ENCODE measurements at places on chromosomes 6 and 20.

DNA sequence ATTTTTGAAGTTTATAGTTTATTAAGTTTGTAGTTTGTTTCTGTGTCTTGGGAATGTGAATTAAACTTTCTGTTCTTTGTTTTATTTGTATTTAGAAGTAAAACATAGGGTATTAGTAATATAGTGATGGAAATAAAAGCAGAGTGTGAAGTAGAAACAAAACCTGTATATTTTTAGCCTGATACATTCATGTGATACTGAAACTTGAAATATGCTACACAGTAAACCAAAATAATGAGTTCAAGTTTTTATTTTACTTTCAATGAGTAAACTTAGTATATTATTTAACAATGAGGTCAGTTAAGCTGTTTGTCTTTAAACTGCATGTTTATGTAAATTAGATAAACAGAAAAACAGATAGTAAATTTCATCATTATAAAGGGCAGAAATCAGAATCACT, 1592.6 kb downstream of the GRIK2 start:
- DNase-seq, result no peak

GRCh38 chr6:159533016-159533415, 160.0 kb downstream of the SOD2 start:
- no peak for DNase-seq

GRCh38 chr20:17417225-17417624, 114.0 kb downstream of the BFSP1 start:
- DNase-seq, result no peak

DNA sequence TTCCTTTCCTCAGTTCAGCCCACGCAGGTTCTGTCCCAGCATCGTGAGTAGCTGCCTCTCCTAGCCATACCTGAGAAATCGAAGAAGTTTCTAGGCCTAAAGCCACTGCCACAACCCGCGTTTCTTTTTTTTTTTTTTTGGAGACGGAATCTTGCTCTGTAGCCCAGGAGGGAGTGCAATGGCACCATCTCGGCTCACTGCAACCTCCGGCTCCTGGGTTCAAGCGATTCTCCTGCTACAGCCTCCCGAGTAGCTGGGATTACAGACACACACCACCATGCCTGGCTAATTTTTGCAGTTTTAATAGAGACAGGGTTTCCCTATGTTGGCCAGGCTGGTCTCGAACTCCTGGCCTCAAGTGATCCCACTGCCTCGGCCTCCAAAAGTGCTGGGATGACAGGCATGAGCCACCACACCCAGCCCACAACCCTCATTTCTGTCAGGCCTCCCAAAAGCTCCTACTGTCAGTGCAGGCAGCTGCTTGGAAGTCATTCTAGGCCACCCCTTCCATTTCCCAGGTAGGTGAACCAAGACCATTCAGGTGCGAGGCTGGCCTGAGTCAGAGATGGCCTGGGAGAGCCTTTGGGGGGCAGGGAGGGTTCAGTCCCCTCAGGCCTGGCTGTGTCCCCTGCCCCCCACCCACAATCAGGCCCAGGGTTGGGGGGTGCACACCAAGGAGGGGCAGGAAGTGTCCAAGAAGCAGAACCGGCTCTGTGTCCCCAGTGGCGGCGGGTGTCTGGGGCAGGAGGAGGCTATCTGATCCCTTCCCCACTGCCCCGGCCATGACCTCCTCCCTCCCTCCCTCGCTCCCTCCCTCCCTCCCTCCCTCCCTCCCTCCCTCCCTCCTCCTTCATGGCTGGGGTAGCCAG, 47.2 kb downstream of the NOL4L start:
- no peak for DNase-seq

- no peak for DNase-seq
Measured at GRCh38 chr6:7461416-7461815, 71.8 kb downstream of the RIOK1 start.

DNA sequence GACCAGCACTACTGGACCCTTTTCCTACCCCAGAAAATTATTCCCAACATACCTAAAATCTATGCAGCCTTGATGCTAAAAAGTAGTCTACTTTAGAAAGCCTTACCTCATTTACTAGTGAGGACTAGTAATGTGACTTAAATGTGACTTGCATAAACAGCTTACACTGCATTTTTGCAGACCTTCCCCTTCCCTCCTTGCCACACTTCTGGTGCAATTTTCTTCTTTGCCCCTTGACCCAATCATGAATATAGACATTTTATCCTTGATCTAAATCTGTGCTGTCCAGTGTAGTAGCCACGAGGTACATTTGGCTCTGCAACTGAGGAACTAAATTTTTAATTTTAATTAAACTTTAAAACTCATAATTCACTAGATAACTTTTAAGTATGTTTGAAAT, 7.0 kb upstream of the ZKSCAN8 start:
- no peak for DNase-seq

DNA sequence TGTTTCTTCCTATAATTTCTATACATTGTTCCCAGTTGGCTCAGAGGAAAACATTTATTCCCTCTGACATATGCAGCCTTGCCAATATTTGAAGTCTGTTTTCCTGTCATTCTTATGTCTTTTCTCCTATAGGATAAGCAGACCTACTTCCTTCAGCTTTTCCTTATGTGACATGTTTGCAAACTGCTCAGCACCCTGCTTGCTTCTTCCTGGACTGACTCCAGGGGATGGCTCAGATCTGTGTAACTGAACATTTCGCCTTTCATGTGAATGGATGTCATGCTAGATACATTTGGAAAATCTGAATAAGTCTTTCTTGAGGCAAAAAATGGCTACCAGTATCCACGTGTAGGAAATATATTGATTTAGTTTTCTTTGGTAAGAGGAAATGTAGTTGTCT, 113.2 kb downstream of the CARMIL1 start:
- DNase-seq, result no peak

- no peak for DNase-seq
Measured at GRCh38 chr6:10441004-10441654, 26.3 kb upstream of the TFAP2A start.

GRCh38 chr20:62658593-62659178, 16.4 kb downstream of the SLCO4A1 start:
- no peak for DNase-seq

- no peak for DNase-seq
Measured at GRCh38 chr6:26053992-26054780, 33.0 kb upstream of the HFE start.

GRCh38 chr20:37537505-37537904, 9.8 kb upstream of the BLCAP start:
- DNase-seq, result no peak

DNA sequence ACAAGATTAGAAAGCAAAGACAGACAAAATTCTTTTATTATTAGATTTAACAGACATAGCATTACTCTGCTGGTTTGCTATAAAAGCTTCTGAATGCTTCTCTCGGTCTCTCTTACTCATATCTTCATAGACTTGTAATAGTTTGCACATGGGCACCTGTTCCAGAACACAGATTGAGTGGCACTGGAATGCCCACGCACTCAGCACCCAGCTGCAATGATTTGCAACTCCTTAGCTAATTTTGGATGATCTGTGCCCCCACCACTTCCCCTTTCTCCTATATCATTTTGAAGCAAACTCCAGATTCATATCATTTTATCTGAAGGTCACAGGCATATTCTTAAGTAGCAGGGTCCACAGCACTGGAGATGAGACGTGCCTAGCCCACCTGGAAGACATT, 148.8 kb downstream of the CFAP61 start:
- DNase-seq, result no peak

DNA sequence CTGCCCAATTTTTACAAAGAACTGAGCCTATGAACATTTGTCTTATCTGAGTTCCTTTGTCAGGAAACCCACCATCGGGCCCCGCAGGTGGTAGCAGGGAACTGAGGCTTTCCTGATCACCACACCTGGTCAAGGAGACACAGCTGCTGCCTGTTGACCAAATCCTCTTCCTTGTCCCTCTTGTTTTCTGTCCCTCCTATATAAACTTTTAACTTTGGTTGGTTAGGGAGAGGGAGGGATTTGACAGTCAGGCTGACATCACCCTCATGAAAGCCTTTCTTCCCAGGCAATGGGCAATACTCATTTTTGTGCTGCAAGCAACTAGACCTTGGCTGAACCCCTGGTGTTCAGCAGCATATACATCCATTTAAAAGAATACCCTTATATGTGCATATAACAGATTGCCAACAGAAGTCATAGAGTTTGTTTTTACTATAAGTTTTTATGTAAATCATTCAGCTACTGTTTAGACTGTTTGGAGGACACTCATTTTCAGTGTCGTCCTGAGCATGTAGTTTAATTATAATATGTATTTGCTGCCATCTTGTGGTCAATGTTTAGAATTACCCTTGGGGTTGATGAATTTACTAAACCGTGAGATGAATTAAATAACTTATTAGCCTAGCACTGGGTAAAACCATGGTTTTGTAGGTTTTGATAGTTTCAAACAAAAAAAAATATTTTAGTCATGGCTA, 17.0 kb downstream of the CRISP1 start:
- no peak for DNase-seq

DNA sequence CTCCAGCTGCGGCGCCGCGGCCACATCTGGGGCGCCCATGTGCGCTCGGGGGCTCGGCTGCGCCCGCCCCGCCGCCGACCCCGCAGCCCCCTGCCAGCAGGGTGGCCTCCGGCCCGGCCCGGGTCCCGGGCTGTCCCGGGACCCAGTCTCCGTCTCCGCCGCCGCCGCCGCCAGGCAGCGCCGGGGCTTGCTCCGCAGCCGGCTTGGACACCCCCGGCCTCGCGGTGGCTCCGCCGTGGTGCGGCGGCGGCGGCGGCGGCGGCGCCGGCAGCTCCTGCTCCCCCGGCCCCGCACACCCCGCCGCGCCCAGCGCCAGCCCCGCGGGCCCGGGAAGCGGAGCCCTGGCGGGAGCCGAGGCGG, 219 bp downstream of the ISM1 start:
- DNase-seq, result no peak

DNA sequence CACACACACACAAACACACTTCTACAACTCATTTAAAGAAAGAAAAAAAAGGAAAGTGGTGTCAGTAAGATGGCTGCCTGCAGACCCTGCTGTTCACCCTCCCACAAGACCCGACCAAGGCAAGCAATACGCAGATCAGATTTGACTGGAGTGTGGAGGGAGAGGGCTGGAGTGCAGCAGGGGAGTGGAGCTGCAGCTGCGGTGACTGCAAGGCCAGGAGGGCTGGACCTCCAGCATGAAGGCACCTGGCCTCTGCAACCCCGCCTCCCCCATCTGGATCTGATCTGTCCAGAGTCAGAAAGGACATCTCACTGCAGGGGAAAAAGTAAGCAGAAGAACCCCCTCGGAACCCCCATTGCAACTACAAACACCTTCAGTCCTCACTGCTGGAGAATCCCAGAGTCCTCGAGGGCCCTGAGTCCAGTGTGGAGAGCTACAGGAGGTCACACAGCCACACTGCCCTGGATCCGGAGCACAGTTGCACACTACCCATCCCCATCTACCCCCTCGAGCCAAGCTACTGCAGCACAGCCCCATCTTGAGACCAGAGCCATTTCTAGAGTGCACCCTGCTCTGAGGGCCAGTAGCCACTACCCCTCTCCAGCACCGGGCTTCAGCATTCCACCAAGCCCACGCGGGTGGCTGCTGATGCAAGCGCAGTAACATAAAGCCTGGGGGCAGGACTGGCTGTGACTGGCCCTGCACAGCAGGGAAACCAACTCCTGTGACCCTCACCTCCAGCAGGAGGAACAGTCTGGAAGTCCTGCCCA, 41.9 kb upstream of the SRSF6 start:
- DNase-seq, result no peak

- no peak for DNase-seq
Measured at GRCh38 chr6:141906569-141907080, 226.1 kb upstream of the GJE1 start.

GRCh38 chr20:49775229-49775693, 37.4 kb upstream of the SLC9A8 start:
- no peak for DNase-seq

DNA sequence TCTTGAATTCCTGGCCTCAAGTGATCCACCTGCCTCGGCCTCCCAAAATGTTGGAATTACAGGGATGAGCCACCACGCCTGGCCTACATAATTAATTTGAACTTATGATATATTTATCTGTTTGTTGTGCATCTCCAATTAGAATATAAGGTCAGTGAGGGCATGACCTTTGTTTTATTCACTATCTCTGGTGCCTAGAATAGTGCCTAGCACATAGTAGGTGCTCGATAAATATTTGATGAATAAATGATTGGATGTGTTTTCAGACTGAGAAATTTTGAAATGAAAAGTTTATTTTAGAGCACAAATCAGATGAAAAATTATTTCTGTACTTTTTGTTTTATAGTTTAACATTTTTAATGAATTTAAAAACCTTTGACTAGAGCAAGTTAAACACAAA, 19.4 kb upstream of the VEGFA start:
- DNase-seq, result no peak

DNA sequence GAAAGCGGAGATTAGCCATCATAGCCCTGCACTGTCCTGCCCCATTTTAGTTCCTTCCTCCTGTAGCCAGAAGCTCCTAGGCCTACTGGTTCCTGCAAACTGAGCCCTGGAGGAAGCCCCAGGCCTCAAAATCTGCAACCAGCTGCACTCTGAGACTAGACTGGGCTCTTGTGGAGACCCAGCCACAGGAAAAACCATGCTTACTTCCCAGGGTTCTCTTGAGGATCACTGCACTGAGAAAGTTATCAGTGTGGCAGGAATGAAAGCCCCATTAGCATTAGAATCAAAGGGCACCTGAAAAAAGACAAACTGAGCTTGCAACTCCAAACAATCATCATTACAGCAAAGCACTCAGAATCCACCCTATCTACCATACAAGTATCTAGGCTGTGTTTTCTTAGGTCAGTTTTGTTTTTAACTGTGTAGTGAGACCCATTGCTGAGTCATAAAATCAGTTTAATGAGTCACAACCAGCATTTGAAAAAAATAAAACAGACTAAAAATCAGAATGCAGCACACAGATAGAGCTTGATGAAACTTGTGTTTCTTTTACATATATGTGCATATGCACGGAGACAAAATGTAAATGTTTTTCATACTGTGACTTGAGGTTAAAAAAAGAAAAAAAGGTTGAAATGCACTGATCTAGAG, 91.0 kb downstream of the UNC5CL start:
- DNase-seq, result no peak

GRCh38 chr6:126173265-126173664, 166.7 kb upstream of the CENPW start:
- DNase-seq, result no peak

DNA sequence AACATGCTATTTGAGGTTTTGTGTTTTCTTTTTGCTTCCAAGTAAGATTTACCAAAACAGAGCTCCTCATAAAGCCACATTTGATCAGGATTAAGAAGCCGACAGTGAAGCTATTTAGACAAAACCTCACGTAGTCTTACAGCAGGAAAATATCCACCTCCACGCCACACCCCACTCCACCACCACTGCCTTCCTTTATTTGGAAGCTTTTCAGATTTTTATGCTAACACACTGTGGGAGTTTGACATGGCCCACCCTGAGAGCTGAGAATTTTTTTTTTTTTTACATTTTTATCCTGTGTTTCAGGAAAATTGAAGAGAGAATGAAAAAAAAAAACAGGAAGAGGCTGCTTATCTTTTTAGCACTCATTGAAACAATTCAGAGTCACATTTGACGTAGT, 104.8 kb upstream of the MC3R start:
- DNase-seq, result no peak

GRCh38 chr20:3550837-3551236, 80.0 kb downstream of the ATRN start:
- DNase-seq, result no peak

Measured in anterior cingulate cortex (tissue), 58 donors.